ENCODE measurements at places on chromosomes 13 and 19.

DNA sequence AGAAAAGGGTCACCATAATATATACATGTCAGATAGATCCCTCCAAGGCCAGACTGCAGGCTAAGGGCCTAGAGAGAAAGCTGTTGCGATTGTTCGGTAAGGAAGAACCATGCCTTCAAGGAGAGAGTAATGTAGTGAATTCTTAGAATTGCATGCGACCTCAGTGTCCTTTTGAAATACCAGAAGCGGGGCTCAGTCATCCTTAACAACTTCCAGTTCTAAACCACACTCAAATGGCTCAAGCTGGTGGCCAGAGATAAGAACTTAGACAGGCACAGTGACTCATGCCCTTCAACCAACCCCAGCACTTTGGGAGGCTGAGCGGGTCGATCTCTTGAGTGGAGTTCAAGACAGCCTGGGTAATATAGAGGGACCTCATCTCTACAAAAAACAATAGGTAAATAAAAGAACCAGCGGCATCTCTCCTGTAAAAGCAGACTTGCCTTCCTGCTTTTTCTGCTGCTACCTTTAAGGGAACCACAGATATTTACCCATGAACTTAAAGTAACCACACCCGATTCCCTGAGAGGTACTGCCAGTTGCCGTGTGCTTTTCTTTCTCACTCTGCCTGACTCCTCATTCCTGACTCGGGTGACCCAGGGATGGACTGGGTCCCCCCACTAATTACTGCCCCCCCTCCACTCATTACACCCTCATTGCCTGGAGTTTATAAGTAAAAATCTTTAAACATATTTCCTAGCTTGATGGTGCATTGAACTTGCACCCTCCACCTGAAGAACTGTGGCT, 15.4 kb upstream of the SIGLEC6 start:
- DNase-seq, result peak; percentile 54

DNA sequence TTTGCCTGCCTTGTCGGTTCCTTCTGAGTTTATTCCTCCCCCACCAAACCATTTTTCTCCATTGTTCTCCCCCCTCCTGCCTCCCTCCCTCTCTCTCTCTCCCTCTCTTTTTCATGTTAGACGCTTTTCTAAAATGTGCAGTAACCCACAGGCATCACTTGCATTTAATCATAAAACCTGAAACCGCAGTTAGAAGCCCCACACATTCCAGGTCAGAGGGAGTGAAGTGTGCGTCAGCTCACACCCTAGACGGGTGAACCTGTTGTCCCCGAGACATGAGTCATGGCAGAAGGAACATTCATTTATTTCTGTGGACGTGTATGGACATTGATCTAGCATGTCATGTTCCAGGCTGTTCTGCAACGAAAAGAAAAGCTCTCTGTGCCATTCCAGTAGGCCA, 19.9 kb downstream of the ONECUT3 start:
- DNase-seq, result no peak

GRCh38 chr13:90154311-90154960, 1193.1 kb upstream of the MIR17HG start:
- no peak for DNase-seq

- DNase-seq, result no peak
Observed at GRCh38 chr13:27463500-27463899, 13.1 kb upstream of the MTIF3 start.

DNA sequence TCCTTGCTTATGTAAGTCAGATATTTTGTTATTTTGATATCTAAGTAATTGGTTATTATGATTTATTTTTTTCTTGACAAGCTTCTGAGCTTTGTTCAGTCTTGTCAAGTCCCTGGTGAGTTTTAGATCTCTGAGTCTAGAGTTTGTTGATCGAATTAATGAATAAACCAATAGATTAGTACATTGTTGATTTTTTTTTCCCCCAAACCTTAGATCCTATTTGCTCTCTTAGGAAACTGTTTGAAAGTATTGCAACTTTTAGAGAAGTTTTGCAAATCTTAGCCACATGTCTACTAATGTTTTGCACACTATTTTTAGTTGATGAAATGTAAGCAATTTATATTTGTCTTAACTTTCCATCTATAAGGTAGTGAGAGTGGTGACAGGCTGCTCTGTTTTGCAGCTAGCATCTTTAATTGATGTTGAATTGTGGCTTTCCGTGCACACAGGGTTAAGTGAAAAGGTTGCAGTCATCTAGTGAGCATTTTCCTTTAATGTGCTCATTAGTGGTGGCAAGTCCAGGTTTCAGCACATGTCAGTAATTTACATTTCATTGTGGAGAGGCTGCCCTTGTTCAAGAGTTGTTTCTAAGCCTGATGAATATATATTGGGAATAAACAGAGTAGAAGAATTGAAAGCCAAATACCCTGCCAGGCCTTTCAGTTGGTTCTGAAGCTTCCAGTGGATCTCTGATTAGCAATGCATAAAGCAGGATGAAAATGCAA, 86.3 kb downstream of the PCCA start:
- DNase-seq, result no peak

DNA sequence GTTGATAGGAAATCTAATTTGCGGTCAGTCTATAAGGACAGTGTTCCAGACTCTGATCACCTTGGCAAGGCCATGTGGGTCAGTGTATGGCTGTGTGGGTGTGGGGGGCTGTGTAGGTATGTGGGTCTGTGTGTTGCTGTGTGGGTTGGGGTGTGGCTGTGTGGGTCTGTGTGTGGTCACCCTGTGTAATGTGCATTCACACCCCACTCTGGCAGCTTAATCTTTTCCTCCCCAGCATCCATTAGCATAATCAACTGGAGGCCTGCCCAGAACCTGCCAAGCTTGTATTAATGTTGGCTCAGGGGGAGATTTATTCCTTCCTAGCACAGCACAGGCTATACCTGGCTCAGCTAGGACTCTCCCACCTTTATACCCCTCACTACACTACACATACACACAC, 203.2 kb downstream of the TUBA3C start:
- no peak for DNase-seq

GRCh38 chr13:113874177-113874576, 10.3 kb upstream of the GAS6 start:
- no peak for DNase-seq

DNA sequence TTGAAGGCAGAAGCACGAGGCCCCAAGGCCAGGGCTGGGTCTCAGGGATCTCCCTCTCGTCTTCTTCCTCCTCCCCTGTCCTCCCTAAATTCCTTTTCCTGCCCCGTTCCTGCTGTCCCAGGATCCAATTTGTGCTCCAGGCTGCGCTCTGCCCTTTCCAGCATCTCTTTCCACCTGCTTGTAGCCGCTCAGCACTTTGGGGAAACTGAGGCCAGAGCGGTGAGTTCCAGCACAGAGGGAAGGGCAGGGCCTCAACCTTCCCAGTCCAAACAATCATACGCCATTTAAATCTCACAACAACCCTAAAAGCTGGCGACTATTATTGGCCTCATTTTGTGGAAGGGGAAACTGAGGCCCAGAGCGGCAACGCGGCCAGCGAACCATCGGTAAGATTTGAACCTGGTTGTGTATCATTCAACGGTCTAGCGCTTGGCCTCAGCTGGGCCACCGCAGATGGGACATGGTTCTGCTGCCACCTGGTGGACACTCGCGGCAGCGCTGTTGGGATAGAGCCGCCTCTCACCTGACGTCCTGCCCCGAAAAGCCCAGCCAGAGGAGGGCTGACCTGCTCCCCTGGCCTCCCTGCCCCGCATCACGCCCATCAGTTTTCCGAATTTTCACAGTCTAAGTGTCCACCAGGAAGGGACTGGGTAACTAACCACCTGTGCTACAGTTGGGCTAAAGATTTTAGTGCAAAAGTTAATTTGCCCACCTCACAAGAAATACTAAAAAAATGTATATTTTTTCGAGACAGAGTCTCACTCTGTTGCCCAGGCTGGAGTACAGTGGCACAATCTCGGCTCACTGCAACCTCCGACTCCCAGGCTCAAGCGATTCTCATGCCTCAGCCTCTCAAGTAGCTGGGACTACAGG, 4.2 kb upstream of the RPL18A start:
- peak; percentile 95 for DNase-seq

- peak; percentile 78 for DNase-seq
Observed at GRCh38 chr19:28466107-28467045, 746.6 kb downstream of the UQCRFS1 start.

DNA sequence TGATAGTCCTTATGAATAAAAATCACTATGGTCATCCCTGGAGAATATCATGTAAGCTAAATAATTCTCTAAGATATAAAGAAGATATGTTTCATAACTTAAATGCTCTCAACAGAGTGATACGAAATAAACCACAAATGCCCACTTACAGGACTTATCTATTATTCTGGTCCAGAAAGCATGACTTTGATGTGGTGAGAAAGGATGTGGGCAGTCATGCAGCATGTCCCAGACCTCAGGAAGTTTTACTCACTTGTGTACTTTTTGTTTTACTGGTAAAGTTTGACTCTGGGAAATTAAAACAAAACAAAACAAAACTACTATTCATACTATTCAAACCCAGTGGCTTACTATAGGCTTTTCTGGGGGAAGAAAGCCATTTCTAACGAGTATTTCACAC, 483.2 kb upstream of the SLITRK6 start:
- no peak for DNase-seq

DNA sequence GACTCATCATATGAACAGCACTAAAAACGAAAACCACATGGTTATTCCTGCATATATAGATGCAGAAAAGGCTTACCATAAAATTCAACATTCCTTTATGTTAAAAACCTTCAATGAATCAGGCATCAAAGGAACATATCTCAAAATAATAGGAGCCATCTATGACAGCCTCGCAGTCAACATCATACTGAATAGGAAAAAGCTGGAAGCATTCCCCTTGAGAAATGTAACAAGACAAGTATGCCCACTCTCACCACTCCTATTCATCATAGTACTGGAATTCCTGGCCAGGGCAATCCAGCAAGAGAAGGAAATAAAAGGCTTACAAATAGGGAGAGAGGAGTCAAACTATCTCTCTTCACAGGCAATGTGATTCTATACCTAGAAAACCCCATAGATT, 179.6 kb upstream of the HTR2A start:
- DNase-seq, result no peak

DNA sequence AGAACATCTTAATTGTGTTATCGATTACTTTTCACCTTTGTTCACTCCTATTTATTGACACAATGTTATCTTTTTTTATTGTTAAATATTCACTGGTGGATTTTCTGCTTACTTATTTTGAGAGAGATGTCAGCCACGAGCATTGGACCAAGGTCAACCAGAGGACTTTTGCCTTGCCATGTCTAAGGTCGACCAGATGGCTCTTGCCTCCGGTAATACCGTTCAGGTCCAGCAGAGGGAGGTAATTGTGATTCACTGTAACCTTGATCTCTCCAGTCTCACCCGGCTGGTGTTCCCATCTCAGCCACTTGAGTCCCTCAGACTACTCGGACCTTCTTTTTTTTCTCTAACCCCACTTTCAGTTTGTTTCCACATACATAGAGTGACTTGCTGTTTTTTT, 1438.1 kb downstream of the UQCRFS1 start:
- DNase-seq, result no peak

- DNase-seq, result no peak
Observed at GRCh38 chr19:19064811-19065745, 1.3 kb downstream of the SLC25A42 start.

All from endothelial cell (in vitro differentiated cells).